ENCODE measurements at places on chromosomes 16 and 17.

- no peak for DNase-seq
- no peak overlapping the region for H3K27ac ChIP-seq
- H3K36me3 ChIP-seq: no peaks in the 10 kb centered on the region
- no peaks in the 10 kb centered on the region for H3K4me1 ChIP-seq
- no peak overlapping the region for H3K4me3 ChIP-seq
Observed at GRCh38 chr16:62539657-62540056, 503.4 kb upstream of the CDH8 start.

- H3K36me3 ChIP-seq: no peaks in the 10 kb centered on the region
- H3K4me1 ChIP-seq: peaks cover 1% of the 10 kb centered on the region
- H3K4me3 ChIP-seq: no peak overlapping the region
- H3K27ac ChIP-seq: no peak overlapping the region
- no peak for DNase-seq
- H3K27me3 ChIP-seq: peaks cover 7% of the 10 kb centered on the region
Observed at GRCh38 chr17:49513044-49513395, 17.9 kb downstream of the NGFR start.

GRCh38 chr17:68731465-68731864 lies 130.3 kb upstream of the FAM20A start:
- no peak for DNase-seq
- no peaks in the 10 kb centered on the region for H3K36me3 ChIP-seq
- H3K4me1 ChIP-seq: no peaks in the 10 kb centered on the region
- no peak overlapping the region for H3K27ac ChIP-seq

GRCh38 chr17:13491916-13492736 lies 109.6 kb downstream of the HS3ST3A1 start:
- H3K36me3 ChIP-seq: no peaks in the 10 kb centered on the region
- no peaks in the 10 kb centered on the region for H3K27me3 ChIP-seq
- no peak for DNase-seq
- H3K27ac ChIP-seq: no peak overlapping the region
- no peak overlapping the region for H3K4me3 ChIP-seq
- no peaks in the 10 kb centered on the region for H3K4me1 ChIP-seq

GRCh38 chr16:7744546-7745264 lies 412.1 kb downstream of the RBFOX1 start:
- no peaks in the 10 kb centered on the region for H3K4me1 ChIP-seq
- no peaks in the 10 kb centered on the region for H3K36me3 ChIP-seq
- DNase-seq: no peak
- no peak overlapping the region for H3K4me3 ChIP-seq

- peak within 1 kb of the TSS; percentile 57 for H3K4me3 ChIP-seq
- peaks cover 25% of the 10 kb centered on the region for H3K4me1 ChIP-seq
- H3K27me3 ChIP-seq: peaks cover 68% of the 10 kb centered on the region
- no peak for DNase-seq
Observed at GRCh38 chr17:30235386-30236296, at the start of gene SLC6A4. SLC6A4 (minus strand) TSS chr17:30235697; CDS start chr17:30221958, 13,739 bp downstream.

DNA sequence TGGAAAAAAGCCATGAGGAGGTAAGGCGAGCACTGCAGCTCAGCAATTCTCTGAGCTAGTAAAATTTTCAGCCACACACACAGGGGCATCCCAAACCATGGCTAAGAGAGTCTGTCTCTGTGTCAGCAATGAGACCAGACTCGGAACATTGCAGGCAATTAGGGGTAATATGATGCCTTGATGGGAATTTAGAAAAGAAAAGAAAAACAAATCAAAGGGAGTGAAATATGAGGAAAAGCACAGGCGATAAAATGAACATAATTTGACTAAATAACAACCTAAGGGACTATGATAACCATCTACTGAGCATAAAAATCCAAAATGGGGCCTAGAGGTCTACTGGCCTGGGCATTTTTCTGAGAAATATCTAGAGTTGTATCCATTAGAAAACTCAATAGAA lies 546.0 kb upstream of the PSMD7 start:
- H3K4me1 ChIP-seq: no peaks in the 10 kb centered on the region
- H3K27me3 ChIP-seq: no peaks in the 10 kb centered on the region
- no peak for DNase-seq

- no peaks in the 10 kb centered on the region for H3K4me1 ChIP-seq
- H3K4me3 ChIP-seq: no peak overlapping the region
- no peak for DNase-seq
- no peaks in the 10 kb centered on the region for H3K27me3 ChIP-seq
- H3K36me3 ChIP-seq: no peaks in the 10 kb centered on the region
- H3K27ac ChIP-seq: no peak overlapping the region
Observed at GRCh38 chr17:31211352-31212012, 85.6 kb downstream of the OMG start.

- H3K27me3 ChIP-seq: no peaks in the 10 kb centered on the region
- no peak overlapping the region for H3K4me3 ChIP-seq
- no peaks in the 10 kb centered on the region for H3K36me3 ChIP-seq
Observed at GRCh38 chr17:41513168-41513547, 5.5 kb downstream of the KRT15 start.

DNA sequence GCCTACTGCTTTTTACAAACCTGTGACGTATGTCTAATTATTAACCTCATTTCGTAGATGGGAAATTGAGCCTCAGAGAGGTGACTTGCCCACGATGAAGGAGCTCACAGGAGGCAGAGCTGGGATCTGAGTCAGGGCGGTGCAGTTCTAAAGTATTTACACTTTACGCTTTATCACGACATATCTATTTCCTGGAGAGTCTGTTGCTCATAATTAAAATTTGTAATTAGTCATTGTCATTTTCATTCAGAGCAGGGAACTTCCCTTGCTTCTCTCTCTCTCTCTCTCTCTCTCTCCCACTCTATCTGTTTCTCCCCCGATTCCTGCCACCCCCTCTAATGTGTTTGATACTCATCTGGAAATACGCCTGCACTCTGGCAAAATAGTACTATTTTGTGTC lies 5.9 kb downstream of the SLC5A11 start:
- peak; percentile 23 for DNase-seq
- no peak overlapping the region for H3K27ac ChIP-seq
- no peaks in the 10 kb centered on the region for H3K27me3 ChIP-seq
- H3K4me3 ChIP-seq: no peak overlapping the region
- no peaks in the 10 kb centered on the region for H3K36me3 ChIP-seq
- peaks cover 18% of the 10 kb centered on the region for H3K4me1 ChIP-seq

DNA sequence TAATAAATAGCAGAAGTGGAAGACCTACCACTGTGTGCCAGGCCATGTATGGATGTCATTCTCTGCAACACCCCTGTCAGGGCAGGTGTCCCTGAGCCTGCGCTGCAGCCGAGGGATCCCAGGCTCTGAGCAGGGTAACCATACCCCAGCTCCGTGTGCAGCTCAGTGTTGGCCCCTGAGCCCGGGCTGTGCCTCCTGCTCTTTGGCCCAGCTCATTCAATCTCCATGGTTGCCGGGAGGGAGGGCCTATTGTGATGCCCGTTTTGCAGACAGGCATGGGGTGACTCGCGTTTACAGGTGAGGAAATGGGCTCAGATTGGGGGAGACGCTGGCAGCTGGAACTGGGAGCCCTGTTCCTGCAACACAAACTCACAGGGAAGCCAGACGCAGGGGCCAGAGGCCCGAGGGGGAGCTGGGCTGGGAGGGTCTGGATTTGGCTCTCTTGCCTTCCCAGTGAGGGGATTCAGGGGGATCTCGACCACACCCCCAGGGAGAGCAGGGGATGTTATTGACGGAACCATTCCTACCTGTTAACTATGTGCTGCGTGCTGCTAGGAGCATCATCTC lies 190.5 kb downstream of the IRF8 start:
- H3K4me1 ChIP-seq: no peaks in the 10 kb centered on the region
- H3K4me3 ChIP-seq: no peak overlapping the region
- DNase-seq: no peak
- no peaks in the 10 kb centered on the region for H3K36me3 ChIP-seq
- no peak overlapping the region for H3K27ac ChIP-seq
- no peaks in the 10 kb centered on the region for H3K27me3 ChIP-seq

GRCh38 chr17:36939052-36939801 lies 2.0 kb downstream of the LHX1 start:
- H3K27me3 ChIP-seq: peaks cover 82% of the 10 kb centered on the region
- peaks cover 56% of the 10 kb centered on the region for H3K4me1 ChIP-seq
- H3K27ac ChIP-seq: peak overlapping the region; percentile 45
- H3K36me3 ChIP-seq: peaks cover 15% of the 10 kb centered on the region

DNA sequence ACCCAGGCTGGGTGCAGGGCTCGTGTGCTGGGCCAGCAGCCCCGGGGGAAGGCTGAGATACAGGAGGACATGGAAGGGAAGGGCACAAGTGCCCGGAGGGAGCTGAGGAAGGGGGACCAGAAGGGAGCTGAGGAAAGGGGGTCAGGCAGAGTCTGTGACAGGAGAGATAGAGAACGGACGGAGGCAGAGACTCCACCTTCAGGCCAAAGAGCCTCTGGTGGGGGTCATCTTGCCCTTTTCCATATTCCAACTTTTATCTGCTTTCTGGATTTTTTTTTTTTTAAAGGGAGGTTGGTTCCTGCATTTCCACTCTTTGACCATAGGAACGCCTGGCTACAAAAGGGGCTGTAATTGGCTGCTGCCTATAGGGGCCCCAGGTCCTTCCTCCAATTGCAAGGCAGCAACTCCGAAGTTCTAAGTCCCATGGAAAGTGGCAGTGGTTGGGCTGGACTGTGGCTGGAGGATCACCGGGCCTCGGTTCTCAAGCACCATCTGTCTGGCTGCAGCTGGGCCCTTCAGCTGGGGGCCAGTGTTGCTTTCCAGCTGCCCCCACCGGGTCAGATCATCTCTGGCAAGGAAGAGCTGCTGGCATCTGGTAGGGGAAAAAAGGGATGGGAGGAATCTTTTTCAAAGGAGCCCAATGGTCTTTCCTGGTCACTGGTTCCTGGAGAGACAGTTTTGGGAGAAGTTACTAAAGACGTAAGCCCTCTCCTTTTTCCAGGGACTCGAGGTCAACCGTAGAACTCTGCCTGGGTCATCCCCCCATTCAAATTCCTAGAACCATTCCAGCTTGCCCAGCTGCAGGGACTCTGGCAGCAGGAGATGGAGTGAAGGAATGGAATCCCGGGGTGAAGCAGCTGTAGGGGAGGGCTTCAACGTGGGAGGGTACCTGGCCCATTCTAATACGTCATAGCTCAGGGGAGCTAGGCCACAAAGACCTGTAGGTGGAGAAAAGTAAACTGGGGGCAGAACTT lies 13.1 kb upstream of the MRPS23 start:
- H3K27me3 ChIP-seq: peaks cover 45% of the 10 kb centered on the region
- DNase-seq: no peak
- H3K4me3 ChIP-seq: no peak overlapping the region
- H3K27ac ChIP-seq: no peak overlapping the region
- H3K36me3 ChIP-seq: no peaks in the 10 kb centered on the region

GRCh38 chr16:80665356-80665755 lies 124.6 kb downstream of the DYNLRB2 start:
- no peak overlapping the region for H3K4me3 ChIP-seq
- peaks cover 48% of the 10 kb centered on the region for H3K36me3 ChIP-seq
- no peaks in the 10 kb centered on the region for H3K27me3 ChIP-seq
- H3K4me1 ChIP-seq: peaks cover 13% of the 10 kb centered on the region

DNA sequence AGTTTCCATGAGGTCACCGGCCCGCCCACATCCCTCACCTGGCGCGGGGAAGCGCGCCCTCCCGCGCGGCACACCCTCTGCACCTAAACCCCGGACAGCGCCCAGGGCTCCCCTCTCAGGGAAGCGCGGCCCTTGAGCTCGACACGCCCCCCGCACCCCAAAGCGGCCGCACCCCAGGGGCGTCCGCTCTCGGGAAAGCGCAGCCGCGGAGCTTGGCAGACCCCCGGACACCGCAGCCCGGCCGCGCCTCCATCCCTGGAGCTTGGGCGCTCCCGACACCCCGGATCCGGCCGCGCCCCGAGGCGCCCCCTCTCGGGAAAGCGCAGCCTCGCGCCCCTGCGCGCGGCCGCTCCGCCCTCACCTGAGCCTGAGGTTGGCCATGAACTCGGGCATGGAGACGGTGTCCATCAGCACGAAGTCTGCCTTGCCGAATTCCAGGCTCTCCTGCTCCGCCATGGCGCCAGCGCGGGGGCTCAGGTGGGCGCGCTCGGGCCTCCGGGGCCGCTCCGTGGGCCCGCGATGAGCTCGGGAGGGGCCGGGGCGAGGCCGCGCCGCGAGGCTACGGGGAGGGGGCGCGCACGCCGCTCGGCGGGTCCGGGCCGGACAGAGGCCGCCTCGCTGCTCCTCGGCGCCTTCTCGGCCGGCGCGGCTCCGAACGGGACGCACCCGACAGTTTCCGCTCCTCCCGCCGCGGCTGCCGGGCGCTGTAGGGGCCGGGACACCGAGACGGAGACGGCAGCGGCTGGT lies at the start of gene MYO1D:
Gene MYO1D (minus strand): TSS at position 708 of the 747 bp plus-strand sequence. CDS start 252 bp downstream, at position 456.
- H3K4me1 ChIP-seq: peaks cover 21% of the 10 kb centered on the region
- H3K36me3 ChIP-seq: no peaks in the 10 kb centered on the region
- no peaks in the 10 kb centered on the region for H3K27me3 ChIP-seq
- H3K4me3 ChIP-seq: peak within 1 kb of the TSS; percentile 88

- no peak overlapping the region for H3K27ac ChIP-seq
- peaks cover 27% of the 10 kb centered on the region for H3K36me3 ChIP-seq
Observed at GRCh38 chr17:78644931-78645351, 67.7 kb upstream of the DNAH17 start.

- H3K4me1 ChIP-seq: no peaks in the 10 kb centered on the region
- H3K4me3 ChIP-seq: no peak overlapping the region
- no peak for DNase-seq
- peaks cover 34% of the 10 kb centered on the region for H3K27me3 ChIP-seq
- H3K36me3 ChIP-seq: no peaks in the 10 kb centered on the region
Observed at GRCh38 chr17:79607940-79608623, 2.8 kb downstream of the RBFOX3 start.

GRCh38 chr16:21644674-21645073 lies 7.7 kb downstream of the IGSF6 start:
- peaks cover 48% of the 10 kb centered on the region for H3K4me1 ChIP-seq
- peaks cover 7% of the 10 kb centered on the region for H3K36me3 ChIP-seq
- H3K27me3 ChIP-seq: no peaks in the 10 kb centered on the region

- H3K4me1 ChIP-seq: peaks cover 16% of the 10 kb centered on the region
- no peaks in the 10 kb centered on the region for H3K27me3 ChIP-seq
- DNase-seq: no peak
- H3K4me3 ChIP-seq: no peak overlapping the region
- no peak overlapping the region for H3K27ac ChIP-seq
- H3K36me3 ChIP-seq: no peaks in the 10 kb centered on the region
Observed at GRCh38 chr16:23941963-23942564, 106.3 kb downstream of the PRKCB start.
